ENCODE measurements at places on chromosomes 1 and 21.
A peak's percentile ranks its signal among the peaks of the same experiment; 100 is the strongest.

DNA sequence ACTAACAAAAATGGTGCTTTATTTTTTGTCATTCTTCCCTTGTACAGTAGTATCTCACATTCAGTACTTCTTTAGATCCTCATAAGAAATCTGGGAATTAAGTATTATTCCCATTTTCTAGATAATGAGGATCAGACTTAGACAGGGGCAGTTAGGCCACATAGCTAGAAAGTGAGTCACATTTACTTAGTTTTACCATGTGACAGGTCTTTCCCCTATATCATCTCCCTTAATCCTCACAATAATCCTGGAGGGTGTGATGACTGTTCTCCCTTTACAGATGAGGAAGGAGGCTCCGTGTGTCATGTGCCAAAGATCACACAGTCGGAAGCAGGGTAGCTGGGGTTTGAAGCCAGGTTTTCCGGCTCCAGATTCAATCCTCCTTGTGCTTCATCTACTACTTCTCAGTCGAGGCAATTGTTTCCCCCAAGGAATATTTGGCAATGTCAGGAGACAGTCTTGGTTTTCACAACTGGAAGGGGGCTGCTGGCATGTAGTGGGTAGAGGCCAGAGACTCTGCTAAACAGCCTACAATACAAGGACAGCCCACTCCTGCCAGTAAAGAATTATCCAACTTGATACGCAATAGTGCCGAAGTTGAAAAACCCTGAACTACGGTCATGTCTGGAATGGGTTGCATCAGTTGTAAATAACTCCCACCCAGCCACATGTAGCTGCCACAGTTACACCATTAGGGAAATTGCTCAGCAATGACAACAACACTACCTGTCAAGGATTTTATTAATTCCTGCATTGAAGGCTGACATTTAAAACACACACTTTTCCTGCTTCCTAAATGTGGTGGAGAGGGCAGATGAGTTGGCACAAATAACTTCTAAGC is 54.5 kb downstream of the C8B start:
- no peak for DNase-seq

DNA sequence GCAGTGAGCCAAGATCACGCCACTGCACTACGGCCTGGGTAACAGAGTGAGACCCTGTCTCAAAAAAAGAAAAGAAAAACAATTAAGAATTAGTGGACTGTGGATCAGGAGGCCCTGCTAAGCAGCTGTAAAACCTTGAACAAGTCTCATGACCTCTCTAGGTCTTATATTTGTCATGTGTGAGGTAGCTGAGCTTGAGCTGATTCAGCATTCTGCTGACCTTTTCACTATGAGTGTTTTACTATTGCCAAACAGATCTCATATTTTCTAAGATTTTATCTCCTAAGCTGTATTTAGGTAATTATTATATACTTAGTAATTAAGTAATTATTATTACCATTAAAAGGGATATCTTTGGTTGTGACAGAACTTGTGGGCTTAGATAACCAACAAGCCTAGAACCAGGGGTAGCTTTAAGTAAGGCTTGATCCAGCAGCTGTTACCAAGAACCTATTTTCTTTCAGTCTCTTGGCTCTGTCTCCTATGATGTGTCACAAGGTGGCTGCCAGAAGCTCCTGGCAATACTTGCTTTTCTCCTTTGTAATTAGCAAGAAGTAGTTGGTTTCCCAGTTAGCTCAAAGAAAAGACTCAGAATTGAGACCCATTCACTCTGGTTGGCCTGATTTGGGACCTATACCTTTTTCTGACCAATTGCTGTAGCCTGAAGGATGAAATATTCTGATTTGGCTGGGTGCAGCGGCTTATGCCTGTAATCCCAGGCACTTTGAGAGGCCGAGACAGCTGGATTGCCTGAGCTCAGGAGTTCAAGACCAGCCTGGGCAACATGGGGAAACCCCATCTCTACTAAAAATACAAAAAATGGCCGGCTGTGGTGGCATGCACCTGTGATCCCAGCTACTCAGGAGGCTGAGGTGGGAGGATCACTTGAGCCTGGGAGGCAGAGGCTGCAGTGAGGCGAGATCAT is 8.5 kb upstream of the ZC3H12A start:
- DNase-seq = no peak

DNA sequence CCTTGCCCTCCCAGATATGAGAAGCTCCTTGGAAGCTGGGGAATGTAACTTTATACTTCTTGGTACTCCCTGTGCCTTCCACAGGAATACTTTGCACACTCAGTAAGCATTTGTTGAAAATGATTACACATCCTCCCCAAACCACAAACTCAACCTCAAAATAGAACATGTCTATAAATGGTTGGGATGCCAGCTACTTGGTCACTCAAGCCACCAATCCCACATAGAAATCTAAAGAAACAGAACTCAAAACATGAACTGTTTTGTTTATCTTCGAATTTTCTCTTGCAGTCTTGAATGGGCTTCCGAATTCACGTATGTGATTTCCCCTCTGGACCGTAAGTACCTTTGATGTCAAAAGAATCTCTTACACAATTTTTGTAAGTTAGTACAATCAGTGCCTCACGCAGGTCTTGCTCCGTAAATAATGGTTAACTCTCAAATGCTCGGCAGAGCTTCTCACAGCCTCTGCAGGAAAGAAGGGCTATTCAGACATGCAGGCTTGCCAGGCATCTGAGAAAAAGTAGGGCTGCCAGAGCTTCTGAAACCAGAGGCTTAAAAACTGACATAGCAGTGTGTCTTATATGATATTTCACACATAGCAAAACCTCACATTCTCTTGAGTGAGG is 26.9 kb downstream of the SORT1 start:
- DNase-seq = no peak

GRCh38 chr1:101238031-101238628 is 1.3 kb downstream of the S1PR1 start:
- peak; percentile 53 for DNase-seq

DNA sequence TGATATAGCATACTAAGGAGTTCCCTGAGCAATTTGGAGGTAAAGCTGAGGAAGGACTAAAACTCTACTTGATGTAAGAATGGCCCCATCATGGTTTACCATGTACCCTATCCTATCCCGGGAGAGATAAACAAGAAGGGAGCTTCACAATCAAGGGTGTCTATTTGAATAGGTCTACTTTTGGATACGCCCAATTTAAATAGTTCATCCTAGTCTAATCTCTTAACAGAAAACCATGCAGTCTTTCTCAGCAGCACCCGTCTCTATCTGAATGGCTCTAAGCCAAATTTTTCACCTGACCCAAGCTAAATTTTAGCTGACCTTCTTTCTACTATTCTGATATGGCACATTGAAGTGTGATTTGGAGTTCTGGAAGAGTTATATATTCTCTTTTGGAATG is 122.0 kb downstream of the TNNI3K start:
- no peak for DNase-seq

GRCh38 chr1:180720753-180721152 is 88.9 kb downstream of the XPR1 start:
- DNase-seq = no peak

DNA sequence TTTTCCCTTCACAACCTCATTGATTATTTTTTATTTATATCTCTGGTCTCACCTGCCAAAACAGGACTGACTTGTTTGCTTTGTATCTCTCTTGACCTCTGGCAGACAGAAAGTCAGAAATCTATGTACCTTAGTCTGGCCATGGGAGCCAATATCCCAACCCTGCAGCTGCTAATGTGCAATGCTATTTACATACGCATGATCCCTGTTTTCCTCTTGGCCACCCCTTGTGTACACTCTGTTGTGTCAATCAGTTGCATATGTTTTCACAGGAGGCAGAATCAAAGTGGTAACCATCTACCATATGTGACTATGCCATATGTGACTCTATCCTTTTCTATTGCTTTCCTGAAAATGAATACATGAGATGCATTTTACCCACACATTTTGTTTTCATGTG is 688.8 kb downstream of the PLA2G4A start:
- no peak for DNase-seq

- no peak for DNase-seq
Measured at GRCh38 chr1:85259912-85260274, 431 bp upstream of the C1orf52 start.

GRCh38 chr1:157025856-157026255 is 19.7 kb downstream of the ARHGEF11 start:
- DNase-seq = no peak

DNA sequence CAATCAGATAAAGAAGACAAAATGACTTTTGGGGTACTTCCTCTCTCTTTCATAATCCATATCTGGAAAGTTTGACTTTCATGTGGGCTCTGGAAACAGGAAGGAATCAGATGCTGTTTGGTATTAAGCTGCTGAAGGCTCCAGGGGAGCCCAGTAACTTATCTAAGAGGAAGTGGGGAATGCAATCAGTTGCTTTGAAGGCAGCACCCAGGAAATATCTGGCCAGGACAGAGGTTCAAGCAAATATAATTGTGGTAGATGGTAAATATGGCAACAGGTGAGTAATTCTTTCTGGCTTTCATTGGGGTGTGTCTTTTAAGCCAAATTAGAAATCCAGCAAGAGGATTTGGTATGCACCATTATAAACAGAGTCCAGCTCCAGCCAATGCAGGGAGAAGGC is 44.4 kb downstream of the COLGALT2 start:
- DNase-seq = no peak

- DNase-seq = no peak
Measured at GRCh38 chr1:208347191-208347590, 103.0 kb upstream of the PLXNA2 start.

DNA sequence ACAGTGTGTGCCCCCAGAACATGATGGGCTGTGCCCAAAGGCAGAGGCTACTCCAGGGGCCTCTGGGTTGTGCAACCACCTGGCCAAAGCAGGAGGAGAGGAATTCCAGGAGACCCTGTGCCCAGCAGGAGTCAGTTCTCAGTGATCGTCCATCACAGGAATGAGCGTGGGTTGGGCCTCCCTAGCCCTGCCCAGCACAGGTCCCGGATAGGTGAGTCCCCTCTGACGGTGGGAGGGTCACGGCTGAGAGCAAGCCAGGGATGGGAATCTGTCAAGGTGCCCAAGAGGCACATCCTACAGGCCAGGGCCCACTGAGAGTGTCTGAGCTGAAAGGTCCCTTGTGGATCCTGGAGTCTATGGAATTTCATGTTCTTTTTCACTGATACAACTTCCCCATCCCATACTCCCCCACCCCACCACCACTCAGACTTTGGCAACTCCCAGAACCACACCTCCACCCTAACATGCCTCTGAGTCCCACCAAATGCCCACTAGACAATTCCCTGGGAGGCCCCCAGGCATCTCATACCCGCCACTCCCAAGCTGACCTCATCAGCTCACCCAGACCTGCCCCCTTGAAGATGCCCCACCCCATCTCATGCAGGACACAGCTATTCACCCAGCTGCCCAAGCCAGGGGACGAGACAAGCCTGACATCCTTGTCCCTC is 3.1 kb downstream of the GJB4 start:
- DNase-seq = no peak

GRCh38 chr1:209815931-209816341 is 10.0 kb upstream of the IRF6 start:
- no peak for DNase-seq

DNA sequence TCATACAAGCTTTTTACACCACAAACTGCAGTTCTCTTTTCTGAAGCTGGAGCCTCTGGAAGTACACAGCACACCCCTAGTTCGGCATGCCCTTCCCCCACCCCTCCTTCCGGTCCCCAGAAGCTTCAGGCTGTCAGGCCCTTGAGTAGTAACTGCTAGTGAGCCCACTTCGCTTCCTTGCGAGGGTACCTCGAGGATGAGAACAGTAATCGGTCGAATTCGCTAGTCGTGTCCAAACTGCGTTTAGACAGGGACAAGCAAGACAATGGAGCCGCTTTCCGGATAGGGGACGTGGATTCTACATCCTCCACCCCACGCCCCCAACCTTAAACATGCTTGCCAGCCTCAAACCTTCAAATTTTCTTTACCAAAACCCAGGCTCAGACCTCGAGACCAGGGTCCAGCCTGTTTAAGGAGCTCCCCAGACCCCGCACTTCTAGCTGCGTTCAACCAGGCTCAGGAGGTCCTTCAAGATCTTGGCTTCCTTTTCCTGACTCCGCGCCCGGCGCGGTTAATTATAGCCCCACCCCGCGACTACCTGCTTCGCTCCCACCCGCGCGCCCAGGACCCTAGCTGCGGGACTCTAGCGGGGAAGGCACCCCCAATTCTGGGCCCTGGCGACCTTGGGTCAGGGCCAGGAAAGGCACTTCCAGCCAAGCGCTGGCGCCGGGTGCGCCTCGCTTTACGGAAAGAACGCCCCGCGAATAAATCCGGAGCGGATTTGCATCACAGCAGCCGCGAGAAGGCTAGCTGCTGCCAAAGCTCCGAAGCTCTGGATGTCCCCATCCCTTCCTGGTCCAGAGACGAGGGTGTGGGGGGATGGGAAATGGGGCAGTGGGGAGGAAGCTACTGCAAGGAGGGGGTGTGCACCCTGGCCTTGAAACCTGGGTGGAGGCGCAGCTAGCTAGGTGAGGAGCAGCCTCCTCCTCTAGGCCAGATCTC is 8.1 kb upstream of the TSPAN1 start:
- peak; percentile 45 for DNase-seq

- no peak for DNase-seq
Measured at GRCh38 chr1:15042866-15043265, 110.7 kb upstream of the TMEM51 start.

GRCh38 chr1:153636312-153636711 is 2.4 kb downstream of the CHTOP start:
- no peak for DNase-seq

DNA sequence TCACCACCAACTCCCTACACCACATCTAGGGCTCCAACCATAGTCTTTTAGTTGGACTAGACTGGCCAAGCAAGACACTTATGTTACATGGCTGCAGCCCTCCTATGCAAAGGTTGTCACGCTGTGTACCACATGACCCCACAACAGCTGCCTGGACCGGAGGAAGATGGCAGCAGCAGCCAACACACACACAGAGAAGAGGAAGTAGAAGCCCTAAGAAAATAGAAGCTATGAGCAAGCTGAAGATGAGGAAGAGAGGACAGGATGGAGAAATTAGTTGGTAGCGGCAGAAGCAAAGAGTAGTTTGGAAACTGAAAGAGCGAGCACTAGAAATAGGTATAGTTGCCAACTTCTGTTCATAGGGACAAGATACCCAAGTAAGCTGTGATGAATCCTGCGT is 60.8 kb upstream of the RALGPS2 start:
- DNase-seq = peak; percentile 55

GRCh38 chr1:119341372-119341947 is 27.1 kb upstream of the HAO2 start:
- no peak for DNase-seq

All from CD4-positive, alpha-beta T cell treated with Interferon gamma for 1 hour (primary cell).